ENCODE measurements at places on chromosomes 5 and 9.

GRCh38 chr5:171776770-171777759 lies 8.6 kb upstream of the SMIM23 start:
- no peak for DNase-seq

- DNase-seq = no peak
These were observed 55.3 kb upstream of the FSD1L start for GRCh38 chr9:105392531-105392930.

GRCh38 chr5:7396713-7397454 lies 946 bp downstream of the ADCY2 start:
- DNase-seq = no peak

DNA sequence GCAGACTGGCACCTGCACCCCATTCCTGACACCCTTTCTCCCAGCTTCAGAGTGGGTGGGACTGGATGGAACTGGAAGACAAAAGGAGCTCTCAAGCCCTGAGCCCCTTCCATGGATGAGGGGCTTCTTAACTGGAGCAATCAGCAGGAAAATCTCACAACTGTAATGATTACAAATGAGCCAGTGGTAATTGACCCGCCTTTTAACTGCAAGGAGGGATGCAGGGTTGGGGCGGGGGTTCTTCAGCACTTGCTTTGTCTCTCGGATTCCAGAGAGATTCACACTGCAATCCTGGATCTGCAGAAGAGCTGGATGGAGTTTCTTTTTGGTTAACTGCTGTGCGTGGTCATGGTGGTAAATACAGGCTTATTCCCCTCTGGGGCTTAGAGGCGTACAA lies 160.1 kb upstream of the SHB start:
- no peak for DNase-seq

DNA sequence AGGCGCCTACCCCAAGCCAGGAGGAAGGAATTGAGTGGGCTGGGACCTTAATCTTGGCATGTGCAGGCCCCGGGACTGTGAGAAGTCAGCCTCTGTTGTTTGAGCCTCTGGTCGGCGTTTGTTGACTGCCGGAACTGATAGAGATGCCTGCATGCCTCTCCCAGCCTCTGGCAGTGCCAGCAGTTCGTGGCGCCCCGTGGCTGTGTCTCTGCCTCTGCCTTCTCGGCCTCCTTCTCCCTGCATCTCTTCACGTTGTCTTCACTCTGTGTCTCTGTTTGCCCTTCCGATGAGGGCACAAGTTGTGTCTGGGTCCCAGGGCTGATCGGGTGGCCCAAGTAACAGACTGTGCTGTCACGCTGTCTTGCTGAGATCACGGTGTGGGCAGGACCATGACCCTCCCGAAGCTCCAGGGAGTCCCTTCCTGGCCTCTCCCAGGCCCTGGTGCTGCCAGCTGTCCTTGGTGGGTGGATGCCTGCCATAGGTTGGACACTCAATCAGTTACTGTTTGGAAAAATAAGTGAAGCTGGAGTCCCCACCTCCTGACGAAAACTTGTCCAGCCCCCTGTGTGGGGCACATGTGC lies 133.5 kb upstream of the LPCAT1 start:
- no peak for DNase-seq

DNA sequence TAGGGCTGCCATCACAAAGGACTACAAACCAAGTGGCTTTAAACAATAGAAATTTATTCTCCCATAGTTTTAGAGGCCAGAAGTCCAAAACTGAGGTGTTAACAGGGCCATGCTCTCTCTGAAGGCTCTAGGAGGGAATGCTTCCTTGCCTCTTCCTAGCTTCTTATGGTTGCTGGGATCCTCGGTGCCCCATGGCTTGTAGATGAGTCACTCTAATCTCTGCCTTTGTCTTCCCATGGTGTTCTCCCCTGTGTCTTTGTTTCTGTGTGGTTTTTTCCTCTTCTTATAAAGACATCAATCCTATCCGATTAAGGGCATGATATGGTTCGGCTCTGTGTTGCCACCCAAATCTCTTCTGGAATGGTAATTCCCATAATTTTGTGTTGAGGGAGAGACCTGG lies 178.8 kb upstream of the NREP start:
- DNase-seq = peak; percentile 52

DNA sequence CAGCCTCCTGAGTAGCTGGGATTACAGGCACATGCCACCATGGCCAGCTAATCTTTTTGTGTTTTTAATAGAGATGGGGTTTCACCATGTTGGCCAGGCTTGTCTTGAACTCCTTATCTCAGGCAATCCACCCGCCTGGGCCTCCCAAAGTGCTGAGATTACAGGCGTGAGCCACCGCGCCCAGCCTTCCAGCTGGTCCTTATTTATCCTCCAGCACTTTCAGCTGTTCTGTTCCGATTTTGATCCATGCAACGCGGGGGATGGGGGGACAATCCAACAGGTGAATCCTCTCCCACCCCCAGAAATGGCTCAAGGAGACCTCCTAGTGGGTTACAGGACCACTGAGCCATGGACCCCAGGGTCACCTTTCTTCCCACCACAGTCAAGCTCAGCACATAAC lies 14.7 kb upstream of the CDKN2AIPNL start:
- DNase-seq = no peak

DNA sequence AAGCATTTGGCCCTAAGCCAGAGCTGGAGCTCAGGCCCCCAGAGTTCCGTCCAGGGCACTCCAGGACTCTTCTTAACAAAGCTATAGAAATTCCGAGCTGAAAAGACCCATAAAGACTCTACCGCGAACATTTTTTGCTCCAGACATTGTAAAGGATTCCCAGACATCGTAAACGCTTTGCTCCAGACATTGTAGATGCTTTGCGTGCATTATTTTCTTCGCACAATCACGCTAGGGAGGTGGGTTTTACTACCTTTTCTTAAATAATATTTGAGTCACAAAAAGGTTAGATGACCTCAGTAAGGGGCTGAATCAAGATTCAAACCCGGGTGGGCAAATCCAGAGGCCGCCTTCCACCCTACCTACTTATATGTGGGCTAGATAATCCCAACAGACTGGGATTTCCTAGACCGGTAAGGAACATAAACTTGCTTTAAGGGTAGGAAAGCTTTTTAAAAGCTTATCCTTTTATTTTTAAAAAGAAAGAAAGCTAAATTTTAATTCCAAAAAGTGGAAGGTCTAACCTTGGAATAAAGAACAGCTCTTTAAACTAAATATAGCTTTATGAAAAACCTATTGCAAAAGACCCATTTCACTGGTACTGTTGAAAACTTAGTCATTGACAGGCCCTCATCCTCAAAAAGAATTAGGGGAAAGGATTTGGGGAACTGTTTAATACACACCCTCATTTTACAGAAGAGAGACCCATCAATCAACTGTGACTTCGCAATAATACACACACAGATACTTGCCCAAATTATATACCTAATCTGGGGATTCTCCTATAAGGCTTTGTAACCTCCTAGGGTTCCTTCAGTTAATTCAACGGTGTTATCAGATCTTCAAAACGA lies 822 bp upstream of the TNIP1 start:
- DNase-seq = peak; percentile 82

DNA sequence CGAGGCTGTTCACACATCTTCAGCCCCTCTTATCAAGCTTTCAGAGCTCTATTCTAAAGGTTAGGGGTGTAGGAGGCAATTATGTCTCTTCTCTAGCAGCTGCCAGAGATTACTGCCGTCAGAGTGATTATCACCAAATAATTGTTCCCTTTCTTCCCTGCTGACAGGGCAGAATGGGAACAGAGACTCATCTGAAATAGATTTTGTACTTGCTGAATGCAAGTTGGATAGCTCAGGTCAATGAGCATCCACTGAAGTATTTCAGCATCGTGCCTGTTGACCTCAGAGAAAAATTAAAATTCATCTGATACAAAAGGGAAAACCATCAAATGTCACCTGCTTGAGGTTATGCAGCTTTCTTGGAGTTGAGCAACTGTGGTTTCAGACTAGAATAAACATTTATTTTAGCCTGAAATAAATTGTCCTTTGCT lies 213.7 kb upstream of the MAP3K1 start:
- peak; percentile 26 for DNase-seq

DNA sequence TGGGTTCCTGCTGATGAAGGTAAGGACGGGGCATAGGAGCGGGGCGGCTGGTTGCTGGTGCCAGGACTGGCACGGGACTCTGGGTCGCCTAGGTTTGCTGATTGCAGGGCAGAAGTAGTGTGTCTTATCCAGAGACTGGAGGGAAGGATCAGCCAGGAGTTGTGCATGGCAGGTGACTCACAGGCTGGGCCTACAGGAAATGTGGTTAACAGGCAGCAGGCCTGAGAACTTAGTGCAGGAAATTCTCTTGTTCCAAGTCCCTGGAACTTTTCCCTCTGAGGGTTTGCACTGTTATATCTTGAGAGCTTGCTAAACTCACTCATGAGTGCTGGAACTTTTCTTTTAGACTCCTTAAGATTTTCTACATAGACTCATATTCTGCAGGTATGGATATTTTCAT lies 95.1 kb downstream of the ANXA2R start:
- peak; percentile 91 for DNase-seq

- no peak for DNase-seq
These were observed 169.2 kb downstream of the SAXO1 start for GRCh38 chr9:18863791-18864190.

- no peak for DNase-seq
These were observed 24.8 kb downstream of the HSPB3 start for GRCh38 chr5:54480296-54480695.

- no peak for DNase-seq
These were observed 60.8 kb downstream of the FGF18 start for GRCh38 chr5:171480239-171480638.

DNA sequence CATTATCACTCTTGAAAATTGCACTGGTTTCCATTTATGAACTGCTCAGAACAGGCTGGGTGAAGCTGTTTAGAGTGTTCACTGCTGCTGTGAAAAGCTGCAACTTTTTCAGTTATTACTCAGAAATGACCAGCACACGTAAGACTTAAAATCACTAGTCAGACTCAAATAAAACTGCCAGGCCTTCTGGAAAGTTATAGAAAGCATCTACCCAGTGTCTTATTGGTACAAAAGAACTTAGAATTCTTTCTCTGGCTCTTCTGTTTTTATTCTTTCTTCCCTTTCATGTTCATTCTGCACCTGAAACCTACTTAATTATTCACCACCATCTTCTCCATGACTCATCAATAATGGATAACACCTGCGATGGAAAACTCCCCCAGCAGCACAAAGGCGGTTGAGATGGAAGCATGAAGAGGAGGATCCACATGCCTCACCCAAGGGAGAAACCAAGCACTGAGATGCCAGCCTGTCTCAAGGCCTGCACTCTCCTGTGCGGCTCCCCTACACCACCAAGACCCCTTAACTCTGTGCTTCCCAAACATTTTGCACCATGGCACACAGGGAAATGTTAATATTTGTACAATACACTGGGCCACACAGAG lies 171.9 kb downstream of the ENTREP1 start:
- DNase-seq = no peak

GRCh38 chr9:37949576-37949975 lies 45.6 kb upstream of the SLC25A51 start:
- no peak for DNase-seq

GRCh38 chr5:118994595-118994994 lies 6.2 kb upstream of the DTWD2 start:
- no peak for DNase-seq

GRCh38 chr9:104319198-104319597 lies 184.9 kb upstream of the OR13F1 start:
- no peak for DNase-seq

DNA sequence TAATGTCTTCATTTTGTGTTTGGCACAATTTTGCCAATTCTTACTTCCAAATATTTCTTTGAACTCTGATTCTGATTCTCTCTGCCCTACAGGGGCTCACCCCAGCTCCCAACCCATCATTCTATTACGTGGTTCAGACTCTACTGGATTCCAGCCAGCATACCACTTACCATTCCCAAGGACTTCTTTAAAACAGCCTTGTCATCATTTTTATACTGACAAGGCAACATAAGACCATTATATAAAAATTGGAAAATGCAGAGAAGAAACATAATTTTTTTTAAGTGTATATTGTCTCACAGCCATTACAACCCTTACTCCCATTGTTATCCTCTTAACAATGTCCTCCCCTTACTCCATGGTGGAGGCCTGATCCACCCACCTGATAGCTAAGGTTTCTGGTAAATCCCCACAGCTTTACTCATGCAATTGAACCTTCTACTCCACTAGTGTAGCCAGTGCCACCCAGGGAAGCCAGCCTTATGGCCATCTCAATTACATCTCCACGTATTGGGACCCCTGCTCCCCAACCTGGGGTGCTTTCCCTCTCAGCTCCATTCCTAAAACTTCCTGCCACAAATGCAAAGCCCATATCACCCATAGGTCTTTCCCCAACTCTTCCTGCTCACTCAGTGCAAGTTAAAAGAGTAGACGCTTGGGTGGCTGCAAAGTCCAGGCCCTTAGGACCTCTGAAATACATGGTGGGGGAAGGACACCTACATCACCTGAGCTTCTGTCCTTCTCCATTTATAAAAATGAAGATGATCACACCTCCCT lies 19.1 kb downstream of the UGT3A2 start:
- no peak for DNase-seq

- DNase-seq = peak; percentile 2
These were observed 254.6 kb downstream of the ASTN2 start for GRCh38 chr9:117160254-117160653.

GRCh38 chr5:27353970-27354369 lies 315.6 kb upstream of the CDH9 start:
- DNase-seq = no peak

- no peak for DNase-seq
These were observed 2.3 kb downstream of the LCNL1 start for GRCh38 chr9:136985027-136985602.

- no peak for DNase-seq
These were observed 219.3 kb downstream of the PBX3 start for GRCh38 chr9:125966466-125966865.

GRCh38 chr5:57422993-57423392 lies 59.6 kb downstream of the ACTBL2 start:
- DNase-seq = no peak

- DNase-seq = peak; percentile 23
These were observed 2.8 kb downstream of the ZNF608 start for GRCh38 chr5:124743602-124744169.

DNA sequence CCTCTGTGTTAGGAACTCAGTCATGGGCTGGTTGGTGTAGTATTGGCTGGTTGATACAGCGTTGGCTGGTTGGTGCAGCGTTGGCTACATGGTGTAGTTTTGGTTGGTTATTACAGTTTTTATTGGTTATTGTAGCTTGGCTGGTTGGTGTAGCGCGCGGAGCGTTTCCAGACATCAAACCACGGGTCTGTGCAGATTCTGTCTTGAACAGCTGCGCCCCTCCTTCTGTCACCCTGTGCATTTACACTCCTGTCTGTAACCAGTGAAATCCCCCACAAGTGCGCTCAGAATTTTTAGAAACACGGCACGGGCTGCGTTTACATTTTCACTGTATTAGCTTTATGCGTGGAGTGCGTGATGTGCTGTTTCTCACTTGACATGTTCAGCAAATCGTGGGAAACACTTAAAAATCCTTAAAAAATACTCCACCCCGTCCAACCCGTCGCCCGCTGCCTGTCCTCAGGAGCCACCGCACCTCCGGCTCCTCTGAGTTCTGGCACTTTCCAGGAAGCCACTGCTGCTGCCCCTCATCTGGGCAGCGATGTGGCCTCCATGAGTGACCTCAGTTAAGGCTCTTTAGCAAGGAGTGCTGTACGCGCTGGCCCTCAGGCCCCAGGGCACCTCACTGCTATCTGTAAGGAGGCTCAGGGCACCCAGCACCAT lies 20.8 kb downstream of the NKD2 start:
- no peak for DNase-seq

All from cardiac fibroblast (primary cell).